AG09309 (cell line): ENCODE measurements at places on chromosomes 1 and 21.

- DNase-seq: no peak
Observed at GRCh38 chr1:91948097-91948496, 1.1 kb upstream of the BRDT start.

- DNase-seq: no peak
Observed at GRCh38 chr1:119467219-119467618, 39.8 kb upstream of the HSD3B1 start.

DNA sequence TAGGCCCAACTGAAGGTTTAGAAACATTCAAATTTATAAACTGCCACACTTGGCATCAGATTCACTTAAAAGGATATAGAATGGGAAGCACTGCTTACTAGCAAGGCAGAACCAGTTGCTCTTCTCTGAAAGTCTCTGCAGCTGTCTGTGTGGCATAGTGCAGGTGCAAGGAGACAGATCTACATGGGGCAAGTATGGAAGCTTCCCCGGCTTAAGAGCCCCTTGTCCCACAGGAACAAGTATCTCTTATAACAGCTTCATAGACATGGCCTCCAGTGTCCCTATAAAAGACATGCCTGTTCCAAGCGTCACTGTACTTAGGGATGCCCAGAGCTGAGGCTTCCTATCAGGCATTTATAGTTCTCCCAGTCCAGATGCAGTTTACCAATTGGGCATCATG is 26.5 kb downstream of the ZBTB8B start:
- DNase-seq: no peak

DNA sequence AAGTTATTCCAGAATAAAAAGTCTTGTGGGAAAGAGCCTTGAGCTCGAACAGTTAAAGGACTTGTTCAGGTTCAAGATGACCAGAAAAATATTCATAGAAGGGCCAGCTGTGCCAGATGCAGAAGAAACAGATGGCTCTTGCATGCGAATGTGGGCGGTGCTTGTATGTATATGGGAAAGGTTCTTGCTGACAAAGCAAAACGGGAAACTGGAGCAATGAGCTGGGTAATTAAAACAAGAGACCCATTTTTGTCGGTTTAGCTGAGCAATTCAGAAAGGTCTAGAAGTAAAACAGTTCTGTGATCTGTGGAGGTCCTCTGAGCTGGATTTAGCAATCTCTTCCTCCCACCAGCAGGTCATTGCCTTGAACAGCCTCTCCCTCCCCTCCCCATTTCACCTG is 107.2 kb upstream of the MARK1 start:
- no peak for DNase-seq

DNA sequence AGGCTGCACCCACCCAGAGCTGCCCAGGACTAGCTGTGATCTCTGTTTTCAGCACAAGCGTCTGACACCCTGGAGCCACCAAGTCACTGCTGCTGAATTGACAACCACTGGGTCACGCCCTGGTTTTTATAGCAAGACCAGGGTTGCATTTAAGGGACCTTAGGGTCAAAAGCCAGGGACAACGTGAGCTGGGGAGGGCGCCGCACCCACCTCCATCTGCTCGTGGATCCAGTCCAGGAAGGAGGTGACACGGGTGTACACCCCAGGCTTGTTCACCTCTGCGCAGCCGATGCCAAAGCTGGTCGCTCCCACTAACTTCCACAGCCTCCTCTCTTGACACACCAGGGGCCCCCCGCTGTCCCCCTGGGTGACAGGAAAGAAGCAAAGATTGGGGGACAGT is 9.2 kb upstream of the TFF1 start:
- no peak for DNase-seq

DNA sequence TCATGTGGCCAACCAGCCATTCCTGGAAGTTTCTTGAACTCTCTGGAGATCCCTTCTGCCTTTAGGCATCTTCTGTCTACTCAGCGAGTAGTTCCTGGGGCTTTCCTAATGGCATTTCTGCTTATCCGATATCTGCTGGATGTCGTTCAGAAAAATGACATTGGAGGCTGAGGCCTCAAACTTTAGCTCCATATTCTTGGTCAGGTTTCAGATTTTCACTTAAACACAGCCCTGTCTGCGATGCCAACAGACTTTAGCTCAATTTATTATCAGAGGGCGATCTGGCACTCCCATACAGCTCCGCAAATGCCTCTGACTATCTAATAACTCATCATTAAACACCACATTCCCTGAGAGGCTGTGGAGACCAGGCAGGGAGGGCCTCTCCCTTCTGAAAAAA is 46.3 kb upstream of the ETS2 start:
- DNase-seq: no peak

- no peak for DNase-seq
Observed at GRCh38 chr1:58779801-58780382, 4.0 kb downstream of the JUN start.

GRCh38 chr1:52613636-52614373 is 11.6 kb downstream of the GPX7 start:
- no peak for DNase-seq

DNA sequence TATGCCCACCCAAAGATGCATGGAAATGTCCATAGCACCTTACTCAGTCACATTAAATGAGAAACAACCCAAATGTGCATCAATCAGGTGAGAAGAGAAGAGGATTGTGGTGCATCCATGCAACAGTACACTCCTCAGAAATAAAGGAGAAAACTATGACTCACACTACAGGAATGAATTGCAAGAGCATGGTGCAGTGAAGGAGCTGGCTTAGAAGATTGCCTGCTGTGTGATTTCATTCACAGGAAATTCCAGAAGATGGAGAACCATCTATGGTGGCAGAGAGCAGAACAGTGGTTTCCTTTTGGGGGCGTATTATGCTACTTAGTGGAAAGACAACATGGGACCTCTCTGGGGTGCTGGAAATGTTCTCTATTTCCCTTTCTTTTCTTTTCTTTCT is 278.6 kb upstream of the AJAP1 start:
- DNase-seq: no peak

DNA sequence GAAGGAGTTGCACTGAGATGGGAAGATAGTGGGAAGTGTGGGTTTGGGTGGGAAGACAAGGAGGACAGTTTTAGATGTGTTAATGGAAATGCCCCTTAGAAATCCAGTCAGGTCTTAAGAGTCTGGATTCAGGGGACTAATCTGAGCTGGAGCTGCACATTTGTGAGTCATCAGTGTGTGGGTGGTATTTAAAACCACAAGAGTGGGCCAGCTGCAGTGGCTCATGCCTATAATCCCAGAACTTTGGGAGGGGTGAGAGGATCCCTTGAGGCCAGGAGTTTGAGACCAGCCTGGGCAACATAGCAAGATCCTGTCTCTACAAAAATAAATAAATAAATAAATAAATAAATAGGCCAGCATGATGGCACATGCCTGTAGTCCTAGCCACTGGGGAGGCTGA is 40.9 kb upstream of the SLC6A9 start:
- DNase-seq: peak; percentile 82

GRCh38 chr21:37855647-37856625 is 60.3 kb downstream of the KCNJ6 start:
- DNase-seq: no peak

GRCh38 chr1:18511149-18511873 is 30.6 kb downstream of the KLHDC7A start:
- no peak for DNase-seq

GRCh38 chr1:198064181-198064580 is 92.6 kb upstream of the NEK7 start:
- DNase-seq: peak; percentile 11

GRCh38 chr1:2151252-2151651 is 43.3 kb downstream of the FAAP20 start:
- DNase-seq: no peak

DNA sequence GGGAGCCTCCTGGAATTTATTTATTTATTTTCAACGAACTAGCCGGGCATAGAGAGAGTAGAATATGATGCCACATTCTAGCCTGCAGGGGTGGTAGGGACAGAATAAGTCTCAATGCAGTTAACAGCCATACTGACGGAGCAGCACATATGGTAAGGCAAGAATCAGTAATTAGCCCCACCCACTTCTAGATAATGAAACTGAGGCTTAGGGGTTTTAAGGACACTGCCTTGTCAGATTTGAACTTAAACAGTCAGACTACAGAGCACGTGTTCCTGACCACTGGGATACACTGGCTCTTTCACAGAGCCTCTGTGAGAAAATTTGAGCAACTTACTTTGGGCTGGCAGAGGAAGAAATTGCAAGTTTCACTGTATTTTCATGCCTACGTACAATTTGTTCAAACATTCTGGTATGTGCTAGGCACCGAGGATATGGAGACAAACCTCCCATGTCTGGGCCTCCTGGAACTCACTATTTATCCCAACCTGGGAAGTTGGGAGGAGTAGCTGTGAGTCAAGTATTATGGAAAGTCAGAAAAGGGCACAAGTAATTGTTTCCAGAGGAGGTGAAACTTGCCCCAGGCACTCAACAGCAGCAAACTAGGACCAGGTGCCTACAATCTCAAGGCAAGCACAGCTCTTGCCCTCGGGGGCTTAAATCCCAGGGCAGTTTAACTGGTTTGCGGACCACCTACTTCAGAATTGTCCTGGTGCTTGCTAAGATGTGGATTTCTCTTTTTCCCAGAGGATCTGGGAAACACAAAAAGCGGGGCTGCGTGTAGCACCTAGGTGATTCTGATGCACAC is 1.6 kb upstream of the CLIC4 start:
- DNase-seq: no peak

DNA sequence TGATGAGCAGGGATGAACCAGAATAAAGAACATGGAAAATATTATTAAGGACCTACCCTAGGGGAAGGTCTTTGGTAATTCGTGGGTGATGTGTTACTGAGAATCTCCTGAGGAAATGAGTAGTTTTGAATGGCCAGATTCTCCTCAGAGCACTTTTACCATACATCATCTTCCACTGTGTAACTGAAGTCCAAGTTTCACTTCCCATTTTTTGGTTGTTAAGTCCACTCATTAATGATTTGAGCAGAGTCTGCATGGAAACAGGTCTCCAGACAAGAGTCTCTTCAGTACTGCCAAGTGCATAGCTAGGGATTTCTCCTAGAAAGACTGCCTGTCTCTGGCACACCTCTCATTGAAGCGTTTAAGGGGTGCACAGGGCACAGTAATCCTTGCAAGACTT is 48.7 kb upstream of the PCP4 start:
- no peak for DNase-seq

DNA sequence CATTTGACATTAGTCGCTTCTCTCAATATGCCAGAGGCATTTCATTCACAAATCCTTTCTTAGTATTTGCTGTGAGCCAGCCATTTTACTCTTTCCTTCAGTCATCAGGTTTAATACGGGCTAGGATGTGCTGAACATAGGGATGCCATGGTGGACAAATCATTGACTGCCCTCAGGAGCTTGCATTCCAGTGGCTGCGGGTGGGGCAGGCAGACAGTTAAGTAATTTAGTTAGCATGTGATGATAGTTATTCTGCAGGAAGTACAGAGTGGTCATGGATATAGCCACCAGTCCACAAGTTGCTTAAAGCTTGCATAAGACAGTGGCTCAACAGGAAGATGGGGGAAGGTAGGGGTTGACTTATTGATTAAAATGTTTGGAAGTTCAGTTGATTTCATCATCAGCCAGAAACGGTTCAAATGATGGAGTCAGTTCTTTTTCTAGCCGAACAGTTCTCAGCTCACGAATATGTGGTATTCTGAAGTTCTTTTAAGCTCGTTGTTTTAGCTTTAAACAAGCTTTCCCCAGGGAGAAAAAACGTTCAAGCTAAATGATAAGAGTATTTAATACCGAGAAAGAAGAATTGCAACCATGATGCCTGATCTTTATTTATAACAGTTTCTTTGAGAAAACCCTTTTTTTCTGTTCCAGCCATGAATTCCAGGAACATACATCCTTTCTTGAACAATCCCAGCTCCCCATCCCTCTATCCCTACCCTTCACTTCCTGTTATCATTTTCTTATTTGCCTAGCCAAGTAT is 1.4 kb downstream of the SLC22A15 start:
- DNase-seq: peak; percentile 97

- DNase-seq: no peak
Observed at GRCh38 chr1:109667452-109668122, at the start of gene GSTM2. TSS of gene GSTM2 (plus strand) at chr1:109668057. CDS start at chr1:109668116, 59 bp downstream.

DNA sequence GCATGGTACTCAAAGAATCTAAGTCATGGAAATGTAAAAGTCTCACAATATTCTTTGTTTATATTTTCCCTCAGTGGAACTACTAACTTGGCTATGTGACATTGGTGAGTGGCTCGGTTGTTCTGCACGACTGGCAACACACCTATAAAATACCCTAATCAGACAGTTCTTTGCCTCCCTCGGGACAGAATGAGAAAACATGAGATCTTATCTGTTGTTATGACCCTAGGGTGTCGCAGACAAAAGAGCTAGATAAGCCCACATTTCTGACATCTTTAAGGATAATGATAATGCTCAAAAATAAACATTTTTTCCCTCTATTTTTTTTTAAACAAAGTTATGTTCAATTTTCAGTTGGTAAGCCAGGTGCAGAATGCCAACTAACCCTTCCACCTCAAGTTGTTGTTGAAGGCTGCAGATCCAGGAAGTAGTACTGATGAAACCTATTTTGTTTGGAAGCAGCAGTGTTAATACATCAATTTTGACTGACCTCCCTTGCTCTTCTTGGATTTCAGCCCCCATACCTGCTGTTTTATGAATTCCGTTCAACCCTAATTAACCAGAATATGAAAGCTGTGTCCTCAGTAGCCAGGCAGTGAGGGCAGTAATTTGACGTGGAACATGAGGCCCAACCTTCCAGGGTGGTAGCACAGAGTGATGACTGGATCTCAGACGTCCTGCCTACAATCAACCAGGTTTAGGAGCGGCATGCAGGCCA is 108.7 kb upstream of the DUSP10 start:
- no peak for DNase-seq

DNA sequence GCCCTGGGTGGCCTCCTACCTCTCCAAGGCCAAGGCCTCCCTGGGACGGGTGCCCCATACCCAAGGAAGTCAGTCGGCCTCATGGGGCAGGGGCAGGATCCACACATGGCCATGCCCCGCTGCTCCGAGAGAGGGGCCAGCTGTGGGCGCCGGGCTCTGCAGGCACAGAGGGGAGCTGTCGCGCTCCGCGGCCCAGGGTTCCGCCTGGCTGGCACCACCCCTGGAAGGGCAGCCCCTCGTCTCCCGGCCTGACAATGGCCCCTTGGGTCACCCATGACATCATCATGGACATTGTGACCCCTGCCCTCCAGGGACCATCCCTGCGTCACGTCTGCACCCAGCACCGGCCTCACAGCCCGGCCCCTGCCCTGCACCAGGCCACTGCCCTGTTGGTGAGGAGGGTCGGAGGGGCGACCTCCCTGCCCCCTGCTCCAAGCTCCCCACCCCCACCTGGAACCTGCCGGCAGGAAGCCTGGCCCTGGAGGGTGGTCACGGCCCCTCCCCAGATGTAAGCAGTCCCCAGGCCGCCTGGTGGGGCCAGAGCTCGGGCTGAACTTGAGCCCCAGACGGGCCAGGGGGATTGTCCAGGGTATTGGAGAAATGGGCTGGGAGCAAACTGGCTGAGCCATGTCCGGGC is 5.8 kb downstream of the TTLL10 start:
- no peak for DNase-seq

GRCh38 chr1:48746906-48747305 is 29.8 kb downstream of the BEND5 start:
- DNase-seq: no peak
